ENCODE measurements at places on chromosomes 13 and 19.

GRCh38 chr13:44407379-44407778 lies 33.8 kb downstream of the SERP2 start:
- no peak for DNase-seq

GRCh38 chr19:1091544-1092175 lies 3.5 kb downstream of the POLR2E start:
- DNase-seq: no peak

GRCh38 chr13:48749144-48749543 lies 95.4 kb downstream of the CYSLTR2 start:
- DNase-seq: no peak

GRCh38 chr13:33252135-33252534 lies 33.4 kb downstream of the STARD13 start:
- DNase-seq: no peak

GRCh38 chr13:23950736-23951510 lies 53.6 kb upstream of the C1QTNF9B start:
- DNase-seq: no peak

DNA sequence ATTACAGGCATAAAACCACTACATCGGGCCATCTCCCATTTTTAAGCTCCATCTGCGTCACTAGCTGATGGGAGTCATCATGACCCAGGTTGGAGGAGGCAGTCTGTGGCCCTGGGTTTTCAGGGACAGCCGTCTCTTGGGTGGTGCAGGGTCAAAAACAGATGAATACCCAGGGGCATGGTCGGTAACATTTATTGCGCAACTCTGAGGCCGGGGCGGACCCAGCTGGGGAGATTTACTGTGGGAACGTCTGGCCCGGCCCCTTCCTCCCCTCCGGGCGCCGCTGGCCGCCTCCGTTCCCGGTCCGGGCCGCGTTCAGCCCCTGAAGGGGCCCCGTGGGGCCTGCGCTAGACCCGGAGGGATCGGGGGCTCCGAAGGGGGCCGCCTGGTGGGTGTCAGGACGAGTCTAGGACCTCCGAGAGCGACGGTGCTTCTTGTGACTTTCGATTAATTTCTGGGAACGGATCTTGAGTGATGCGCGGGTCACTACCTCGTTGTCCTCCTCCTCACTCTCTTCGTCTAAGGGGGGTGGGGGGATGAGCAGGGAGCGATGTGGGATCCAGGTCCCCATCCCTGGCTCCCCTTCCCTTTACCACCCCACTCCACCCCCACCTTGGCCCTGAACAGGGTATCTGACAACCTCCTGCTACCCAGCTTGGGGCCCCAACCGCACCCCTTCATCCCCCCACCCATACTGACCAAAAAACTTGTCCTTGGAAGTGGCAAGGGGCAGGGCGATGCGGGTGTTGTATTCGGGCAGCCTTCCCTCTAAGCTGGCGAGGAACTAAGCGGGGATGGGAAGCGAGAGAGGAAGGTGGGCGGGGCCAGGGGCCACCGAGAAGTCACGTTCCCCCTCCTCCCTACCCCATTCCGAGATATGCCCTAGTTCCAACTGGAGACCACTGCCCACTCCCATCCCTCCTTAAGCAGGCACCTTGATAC lies 1.6 kb upstream of the RGL3 start:
- no peak for DNase-seq

- no peak for DNase-seq
These were observed 28.2 kb downstream of the CERS1 start for GRCh38 chr19:18867751-18868150.
